H4 (cell line): ENCODE measurements at places on chromosomes 16 and 17. TPM values are rescaled to one million over a fixed set of nuclear protein-coding genes. Genes with fewer than 3 reads are reported as not detected.

PRR29 gene
- 0.27 and 2.3 TPM in 2 replicates for total RNA-seq

ZNF205 gene
- 5.2 and 8.6 TPM in 2 replicates for total RNA-seq

HSPB9 gene
- total RNA-seq = not detected in 2 replicates

ACACA gene
- total RNA-seq = 27.6 and 50.3 TPM in 2 replicates

PLLP gene
- 0.17 TPM in 1 of 2 replicates, not detected in the other for total RNA-seq

KCNAB3 gene
- total RNA-seq = 0.21 TPM in 1 of 2 replicates, not detected in the other

ITGB4 gene
- 0.15 and 0.35 TPM in 2 replicates for total RNA-seq

GRIN2C gene
- 0.12 TPM in 1 of 2 replicates, not detected in the other for total RNA-seq

SLC13A5 gene
- total RNA-seq = not detected in 2 replicates

KRT39 gene
- total RNA-seq = 0.18 TPM in 1 of 2 replicates, not detected in the other

NPIPA2 gene
- total RNA-seq = not detected in 2 replicates

HEATR9 gene
- not detected in 2 replicates for total RNA-seq

TMEM106A gene
- total RNA-seq = 1.7 and 2.4 TPM in 2 replicates

TK1 gene
- 188 and 253 TPM in 2 replicates for total RNA-seq

CACNG1 gene
- total RNA-seq = not detected in 2 replicates
